ENCODE measurements at places on chromosomes 5 and 9.
A peak's percentile ranks its signal among the peaks of the same experiment; 100 is the strongest.

GRCh38 chr9:113352411-113352810 lies 3.1 kb downstream of the BSPRY start:
- no peak for DNase-seq

GRCh38 chr9:121285835-121286687 lies 18.1 kb downstream of the GSN start:
- DNase-seq = peak; percentile 45

DNA sequence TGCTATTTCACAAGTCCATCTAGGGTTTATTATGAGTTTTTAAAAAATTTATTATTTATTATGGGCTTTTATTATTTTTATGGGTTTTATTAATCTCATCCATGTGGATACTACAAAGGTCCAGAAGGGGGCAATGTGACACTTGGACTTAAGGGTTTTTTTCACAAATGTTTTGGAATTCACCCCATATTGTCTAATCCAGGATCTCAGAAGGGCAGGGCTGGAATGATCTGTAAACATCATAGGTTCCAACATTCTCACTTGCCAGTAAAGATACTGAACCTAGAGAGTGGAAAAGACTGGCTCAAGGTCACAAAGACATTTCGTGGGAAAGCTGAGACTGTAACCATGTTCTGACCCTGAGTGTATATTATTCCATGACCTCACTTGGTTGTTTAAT lies 35.6 kb downstream of the NIM1K start:
- DNase-seq = peak; percentile 47

GRCh38 chr9:81680506-81680905 lies 8.8 kb downstream of the TLE1 start:
- DNase-seq = peak; percentile 37

GRCh38 chr5:14591548-14591947 lies 10.0 kb downstream of the OTULINL start:
- no peak for DNase-seq

- peak; percentile 87 for DNase-seq
These were observed 105.4 kb upstream of the FER start for GRCh38 chr5:108642170-108642906.

DNA sequence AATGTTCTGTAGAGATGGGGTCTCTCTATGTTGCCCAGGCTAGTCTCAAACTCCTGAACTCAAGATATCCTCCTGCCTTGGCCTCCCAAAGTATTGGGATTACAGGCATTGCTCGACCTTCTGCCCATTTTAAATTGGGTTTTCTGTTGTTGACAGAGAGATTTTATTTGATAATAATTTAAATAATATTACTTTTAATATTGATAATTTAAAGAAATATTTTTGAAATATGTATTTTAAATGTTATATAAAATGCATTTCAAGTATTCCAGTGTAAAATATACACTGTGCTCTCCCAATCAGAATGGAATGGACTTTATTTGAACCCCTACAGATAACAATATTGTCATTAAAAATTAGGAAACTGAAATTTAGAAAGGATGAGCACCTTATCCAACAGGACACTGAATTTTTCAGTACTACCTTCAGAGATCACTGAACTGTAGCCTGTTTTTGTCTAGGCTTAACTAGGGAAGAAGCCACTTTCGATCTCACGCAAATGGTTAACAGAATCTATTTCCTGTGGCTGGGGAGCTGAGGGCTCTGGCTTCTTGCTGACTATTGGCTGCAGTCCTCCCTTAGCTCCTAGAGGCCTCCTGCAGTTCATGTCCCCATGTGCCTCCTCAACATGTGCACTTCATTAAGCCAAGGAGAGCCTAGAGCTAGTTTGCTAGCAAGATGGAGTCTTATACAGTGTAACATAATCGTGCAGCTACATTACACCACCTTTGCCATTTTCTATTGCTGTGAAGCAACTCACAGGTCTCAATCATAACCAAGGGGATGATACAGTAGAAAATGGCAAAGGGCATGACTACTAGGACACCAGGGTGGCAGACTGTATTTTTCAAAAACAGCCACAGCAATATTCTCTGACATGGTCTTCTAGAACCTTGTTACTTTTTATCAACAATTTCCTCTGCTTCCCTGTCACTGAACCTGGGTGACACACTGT lies 150.0 kb downstream of the CDC42SE2 start:
- DNase-seq = no peak

GRCh38 chr9:21943464-21943863 lies 50.7 kb downstream of the CDKN2A start:
- no peak for DNase-seq

DNA sequence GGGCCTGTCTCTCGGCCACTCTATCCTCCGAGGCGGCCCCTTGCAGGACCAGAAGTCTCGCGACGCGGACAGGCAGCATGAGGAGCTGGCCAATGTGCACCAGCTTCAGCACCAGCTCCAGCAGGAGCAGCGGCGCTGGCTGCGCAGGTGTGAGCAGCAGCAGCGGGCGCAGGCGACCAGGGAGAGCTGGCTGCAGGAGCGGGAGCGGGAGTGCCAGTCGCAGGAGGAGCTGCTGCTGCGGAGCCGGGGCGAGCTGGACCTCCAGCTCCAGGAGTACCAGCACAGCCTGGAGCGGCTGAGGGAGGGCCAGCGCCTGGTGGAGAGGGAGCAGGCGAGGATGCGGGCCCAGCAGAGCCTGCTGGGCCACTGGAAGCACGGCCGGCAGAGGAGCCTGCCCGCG lies 283.5 kb downstream of the ARHGEF28 start:
- no peak for DNase-seq

DNA sequence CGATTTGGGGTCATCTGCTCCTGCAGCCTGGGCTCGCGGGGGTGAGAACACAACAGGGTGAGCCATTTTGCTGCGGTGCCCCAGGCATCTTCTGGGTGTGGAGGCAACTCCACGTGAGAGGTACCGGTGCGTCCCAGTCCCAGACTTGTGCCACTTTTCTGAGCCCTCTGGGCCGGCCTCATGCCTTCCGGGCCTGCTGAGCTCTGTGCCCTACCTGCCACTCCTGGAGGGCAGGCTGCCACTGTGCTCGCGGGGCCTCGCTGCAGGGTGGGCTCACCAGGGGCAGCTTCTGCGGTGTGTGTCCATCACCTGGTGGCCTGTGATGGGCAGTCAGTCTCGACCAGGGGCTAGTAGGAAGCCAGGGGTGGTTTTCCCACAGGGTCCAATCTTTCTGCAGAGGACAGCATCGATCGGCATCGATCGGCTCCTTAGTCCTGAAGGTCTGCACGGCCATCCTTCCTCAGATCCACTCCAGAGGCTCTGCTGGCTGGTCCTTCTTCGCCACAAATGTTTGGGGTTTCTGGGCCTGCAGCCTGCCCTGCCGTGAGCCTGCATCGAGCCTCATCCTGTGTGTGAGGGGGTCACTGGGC lies 22.6 kb downstream of the IRX4 start:
- DNase-seq = no peak

- DNase-seq = peak; percentile 80
These were observed 25.7 kb downstream of the PDGFRB start for GRCh38 chr5:150129813-150130492.

GRCh38 chr5:180636403-180637075 lies 12.9 kb downstream of the FLT4 start:
- DNase-seq = no peak

- DNase-seq = no peak
These were observed 539.5 kb downstream of the EBF1 start for GRCh38 chr5:158560170-158560569.

DNA sequence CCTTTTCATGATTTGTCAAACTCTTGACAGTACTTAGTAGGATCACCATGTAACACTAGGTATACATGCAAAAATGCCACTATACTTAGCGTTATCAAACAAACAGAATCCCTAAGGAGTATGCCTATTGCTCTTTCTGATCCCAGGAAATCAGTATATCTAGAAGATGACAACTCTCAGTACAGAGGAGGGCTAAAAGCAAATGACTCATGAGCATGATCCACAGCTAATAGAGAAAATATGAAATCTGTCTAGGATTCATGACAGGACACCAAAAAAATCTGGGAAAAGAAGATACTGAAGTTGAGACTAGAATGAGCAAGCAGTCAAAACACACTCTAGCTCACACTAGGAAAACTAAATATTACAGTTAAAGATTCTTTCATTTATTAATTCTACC lies 89.2 kb downstream of the RAPGEF6 start:
- no peak for DNase-seq

DNA sequence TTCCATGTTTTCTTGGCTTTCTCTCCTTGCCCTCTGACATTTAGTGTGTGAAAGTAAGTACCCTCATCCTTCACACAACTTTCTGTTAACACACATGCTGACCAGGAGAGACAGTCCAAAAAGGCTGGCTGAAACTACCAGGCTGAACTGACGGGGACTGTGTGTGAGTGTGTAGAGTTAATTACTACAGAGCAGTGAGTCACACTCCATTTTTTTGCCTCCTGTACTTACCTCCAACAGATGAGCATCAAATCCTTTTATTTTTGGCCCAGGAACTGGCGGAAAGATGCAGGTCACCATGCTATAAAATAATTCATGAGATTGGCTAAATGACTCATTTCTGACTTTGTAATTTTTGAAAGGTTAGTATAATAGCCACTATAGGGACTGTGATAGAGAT lies 20.2 kb upstream of the AGXT2 start:
- no peak for DNase-seq

DNA sequence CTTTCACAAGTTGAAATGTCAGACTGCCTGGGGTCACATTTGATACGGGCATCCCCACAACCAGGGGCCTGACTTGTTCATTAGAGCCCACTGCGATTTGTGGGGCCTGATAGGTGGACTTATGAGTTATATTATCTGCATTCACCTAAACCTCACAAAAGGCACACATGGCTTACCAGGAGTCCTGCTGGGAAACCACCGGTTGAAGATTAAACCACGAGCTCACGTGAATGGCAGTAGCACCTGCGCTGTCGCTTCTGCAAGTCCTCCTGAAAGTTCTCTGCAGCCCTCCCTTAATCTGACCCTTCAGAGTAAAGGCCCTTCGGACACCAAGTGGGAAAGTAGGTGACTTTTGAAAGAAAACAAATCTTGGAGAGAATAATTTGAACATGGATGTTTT lies 68.9 kb downstream of the PPIC start:
- DNase-seq = no peak

DNA sequence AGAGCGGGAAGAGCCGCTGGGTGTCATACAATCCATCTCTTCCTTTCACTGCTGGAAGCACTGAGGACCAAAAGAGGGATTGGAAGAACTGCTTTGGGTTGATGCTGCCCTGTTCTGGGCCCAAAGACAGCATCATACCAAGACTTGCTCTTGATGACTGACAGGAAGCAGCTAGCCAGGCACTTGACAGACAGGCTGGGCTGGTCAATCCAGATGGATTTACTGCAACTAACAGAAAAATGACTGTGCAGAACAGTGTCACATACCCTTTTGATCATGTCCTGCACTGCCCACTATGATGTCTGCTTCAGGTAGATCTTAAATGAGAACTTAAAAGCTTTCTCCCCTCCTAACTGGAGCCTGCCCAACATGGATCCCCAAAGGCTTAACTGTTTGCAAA lies 157.6 kb downstream of the CRB2 start:
- no peak for DNase-seq

- DNase-seq = peak; percentile 66
These were observed 7.1 kb downstream of the POU4F3 start for GRCh38 chr5:146345578-146346366.

- no peak for DNase-seq
These were observed 37.7 kb upstream of the IL7R start for GRCh38 chr5:35819026-35819425.

GRCh38 chr5:142363619-142363963 lies 38.8 kb upstream of the SPRY4 start:
- no peak for DNase-seq

- no peak for DNase-seq
These were observed 3.3 kb downstream of the ABLIM3 start for GRCh38 chr5:149144637-149145036.

- DNase-seq = no peak
These were observed 309.8 kb downstream of the IRX2 start for GRCh38 chr5:2441495-2442180.

- DNase-seq = no peak
These were observed 5.5 kb downstream of the NOL6 start for GRCh38 chr9:33468215-33468730.

- no peak for DNase-seq
These were observed 137.4 kb upstream of the DMAC1 start for GRCh38 chr9:7936996-7937395.

- no peak for DNase-seq
These were observed 198.9 kb upstream of the SLC27A6 start for GRCh38 chr5:128766406-128766805.

GRCh38 chr5:178106556-178107239 lies 6.6 kb upstream of the N4BP3 start:
- no peak for DNase-seq

DNA sequence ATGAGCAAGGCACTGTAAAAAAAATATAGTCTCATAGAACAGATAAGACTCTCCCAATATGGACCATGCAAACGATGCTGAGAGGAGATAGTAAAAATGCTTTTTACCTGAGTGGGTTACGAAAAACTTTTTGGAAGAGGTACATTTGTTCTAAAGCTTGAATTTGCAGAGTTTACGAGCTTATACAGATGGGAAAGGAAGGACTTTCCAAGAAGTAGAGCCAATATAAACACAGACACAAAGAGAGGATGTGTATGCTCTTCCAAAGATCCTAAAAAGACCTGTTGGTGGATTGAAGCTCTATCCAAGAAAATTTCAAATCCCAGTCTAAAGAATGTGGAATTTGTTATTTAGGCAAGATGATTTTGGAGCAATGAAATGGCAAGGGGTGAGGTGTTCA lies 127.1 kb upstream of the SLCO6A1 start:
- DNase-seq = no peak

DNA sequence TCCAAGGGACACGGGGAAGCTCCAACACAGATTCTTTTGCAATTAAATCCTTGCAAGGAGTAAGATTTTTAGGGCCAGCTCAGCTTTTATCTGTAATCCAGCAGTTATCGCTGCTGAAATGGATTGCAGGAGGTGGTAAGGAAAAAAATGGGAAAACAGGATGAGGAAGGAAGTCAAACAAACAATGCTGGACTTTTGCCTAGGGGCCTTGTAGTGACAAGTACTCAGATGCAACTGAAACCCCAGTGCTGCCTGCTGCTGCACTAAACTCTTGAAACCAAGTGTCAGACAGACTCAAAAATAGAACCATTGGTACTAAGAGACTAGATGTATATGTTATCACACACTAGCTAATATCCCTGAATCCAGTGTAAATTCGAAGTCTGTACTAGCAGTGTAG lies 309.2 kb downstream of the CTNND2 start:
- no peak for DNase-seq

GRCh38 chr9:93633492-93634221 lies 57.3 kb downstream of the PHF2 start:
- no peak for DNase-seq

DNA sequence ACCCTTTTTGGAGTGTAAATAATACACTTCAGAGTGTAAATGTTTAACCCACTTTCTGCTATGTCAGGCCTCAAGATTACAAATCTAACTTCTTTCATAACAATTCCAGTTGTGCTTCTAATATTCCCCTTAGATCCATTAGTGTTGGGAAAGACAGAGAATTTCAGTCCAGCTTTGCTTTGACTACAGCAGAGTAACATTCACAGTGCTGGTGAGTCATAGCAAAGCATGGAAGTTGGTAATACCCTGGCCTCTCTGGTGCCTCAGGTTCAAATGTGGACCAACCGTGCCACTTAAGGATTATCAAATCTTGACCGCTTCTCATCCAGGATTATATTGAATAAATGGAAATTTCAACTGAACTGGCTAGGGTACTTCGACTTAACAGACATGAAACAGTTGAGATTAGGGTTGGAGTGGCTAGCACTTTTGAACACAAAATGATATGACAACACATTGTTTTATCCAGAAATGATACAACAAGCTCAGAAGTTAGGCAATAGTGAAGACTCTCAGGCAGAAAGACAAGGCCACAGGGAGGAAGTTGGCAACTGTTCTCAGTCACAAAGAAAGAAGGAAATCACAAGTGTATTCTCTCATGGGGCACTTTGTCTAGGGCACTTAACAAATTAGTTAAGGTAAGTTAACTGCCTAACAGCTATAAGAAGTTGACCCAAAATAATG lies 24.4 kb upstream of the RASA1 start:
- DNase-seq = no peak
